ENCODE measurements at places on chromosomes 4 and X.
A peak's percentile ranks its signal among the peaks of the same experiment; 100 is the strongest.

GRCh38 chr4:24688453-24688852, 104.1 kb upstream of the DHX15 start:
- no peak for DNase-seq

- DNase-seq: no peak
Observed at GRCh38 chr4:154467886-154468285, 23.7 kb downstream of the DCHS2 start.

DNA sequence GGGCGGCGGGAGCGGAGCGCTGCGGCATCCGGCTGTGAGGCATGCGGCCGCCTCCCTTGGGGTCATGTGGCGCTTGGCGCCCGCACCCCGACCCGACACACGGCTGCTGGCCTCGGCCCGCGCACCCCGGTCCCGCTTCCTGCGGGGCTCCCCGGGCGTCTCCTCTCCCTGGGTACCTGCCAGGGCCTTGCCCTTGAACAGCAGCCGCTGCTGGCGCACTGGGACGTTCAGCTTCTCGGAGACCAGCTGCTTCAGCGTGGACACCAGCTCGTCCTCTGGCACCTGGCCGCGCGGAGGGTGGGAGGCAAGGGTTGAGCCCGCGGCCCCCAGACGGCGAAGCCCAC, 391 bp downstream of the UBL4A start:
- DNase-seq: no peak

GRCh38 chr4:103137446-103137827, 37.8 kb upstream of the BDH2 start:
- no peak for DNase-seq

GRCh38 chrX:19760841-19761512, 126.4 kb downstream of the SH3KBP1 start:
- no peak for DNase-seq

- DNase-seq: no peak
Observed at GRCh38 chrX:129932821-129933321, 26.9 kb downstream of the UTP14A start.

DNA sequence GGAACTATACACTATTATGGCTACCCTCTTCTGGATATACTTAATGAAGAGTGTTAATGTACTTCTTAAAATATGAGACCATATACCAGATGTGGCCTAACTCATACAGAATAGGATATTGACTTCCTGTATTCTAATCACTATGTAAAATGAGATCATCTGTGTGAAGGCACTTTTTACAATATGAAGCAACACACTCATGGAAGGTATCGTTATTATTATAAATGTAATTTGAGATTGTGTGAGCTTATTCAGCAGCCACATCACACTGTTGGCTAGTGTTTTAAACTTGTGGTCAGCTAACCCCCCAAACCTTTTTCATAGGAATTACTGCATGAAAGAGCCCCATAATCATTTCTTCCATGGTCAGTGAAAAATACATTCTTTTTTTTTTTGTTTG, 281.8 kb upstream of the TEX13A start:
- no peak for DNase-seq

GRCh38 chrX:150212672-150213480, 150.2 kb upstream of the MAMLD1 start:
- peak; percentile 27 for DNase-seq
